ENCODE measurements at places on chromosomes 11 and 22. TPM values are rescaled to one million over a fixed set of nuclear protein-coding genes. Genes with fewer than 3 reads are reported as not detected.

Gene LINC01488
- total RNA-seq, result not detected

- no peak overlapping the region for H3K4me3 ChIP-seq
- DNase-seq, result peak; percentile 25
- H3K27ac ChIP-seq, result no peak overlapping the region
- H3K36me3 ChIP-seq, result no peaks in the 10 kb centered on the region
Observed at GRCh38 chr22:36544107-36544620, 15.2 kb upstream of the EIF3D start.

Gene DDI1
- total RNA-seq, result not detected

DNA sequence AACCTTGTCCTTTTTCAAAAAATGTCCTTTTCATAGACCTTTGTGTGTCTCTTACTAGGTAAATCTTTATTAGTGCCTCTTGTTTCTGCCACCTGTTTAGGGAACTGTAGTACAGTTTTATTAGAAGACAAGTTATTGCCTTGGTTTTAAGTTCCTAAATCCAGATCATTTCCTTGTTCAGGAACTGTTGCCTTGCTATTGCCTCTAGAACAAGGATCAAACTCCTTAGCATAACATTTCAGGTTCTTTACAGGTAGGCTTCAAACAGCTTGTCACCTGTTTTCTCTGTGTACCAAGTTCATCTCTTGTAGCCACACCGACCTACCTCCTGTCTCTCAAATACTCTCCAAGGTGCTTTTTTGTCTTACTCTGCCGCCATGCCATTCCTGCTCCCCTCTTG lies 75.2 kb downstream of the MTMR3 start:
- no peak overlapping the region for H3K27ac ChIP-seq
- peaks cover 3% of the 10 kb centered on the region for H3K36me3 ChIP-seq
- H3K4me1 ChIP-seq, result peaks cover 5% of the 10 kb centered on the region
- no peaks in the 10 kb centered on the region for H3K27me3 ChIP-seq
- no peak overlapping the region for H3K4me3 ChIP-seq

DNA sequence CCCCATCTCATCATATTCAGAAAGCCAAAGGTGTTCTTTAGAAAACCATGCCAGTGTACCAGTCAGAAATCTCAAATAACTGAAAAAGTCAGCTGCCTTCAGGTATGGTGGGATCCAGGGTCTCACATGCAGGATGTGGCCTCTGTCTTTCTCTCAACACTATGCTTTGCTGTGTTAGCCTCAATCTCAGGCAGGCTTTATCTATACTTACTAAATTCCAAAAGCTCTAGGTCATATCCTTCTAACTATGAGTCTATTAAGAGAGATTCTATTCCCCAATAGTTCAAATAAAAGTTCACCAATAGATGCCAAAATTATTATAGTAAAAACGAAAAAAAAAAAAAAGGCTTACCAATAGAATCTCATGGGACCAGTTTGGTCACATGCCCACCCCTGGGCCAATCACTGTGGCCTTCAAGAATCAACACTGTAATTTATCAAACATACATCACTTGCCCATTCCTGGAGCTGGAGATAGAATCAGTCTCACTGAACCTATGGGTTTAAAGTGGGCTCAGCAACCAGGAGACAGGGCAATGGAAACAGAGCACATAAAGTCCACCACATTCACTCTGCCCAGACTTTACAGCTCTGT lies 38.0 kb upstream of the APLNR start:
- H3K4me1 ChIP-seq, result peaks cover 28% of the 10 kb centered on the region
- peaks cover 7% of the 10 kb centered on the region for H3K27me3 ChIP-seq
- no peak overlapping the region for H3K4me3 ChIP-seq
- H3K36me3 ChIP-seq, result peaks cover 3% of the 10 kb centered on the region

GRCh38 chr11:72189455-72190250 lies 2.3 kb upstream of the FOLR1 start:
- DNase-seq, result no peak
- no peak overlapping the region for H3K4me3 ChIP-seq
- H3K36me3 ChIP-seq, result no peaks in the 10 kb centered on the region
- peaks cover 2% of the 10 kb centered on the region for H3K27me3 ChIP-seq
- H3K27ac ChIP-seq, result no peak overlapping the region
- peaks cover 3% of the 10 kb centered on the region for H3K4me1 ChIP-seq

DNA sequence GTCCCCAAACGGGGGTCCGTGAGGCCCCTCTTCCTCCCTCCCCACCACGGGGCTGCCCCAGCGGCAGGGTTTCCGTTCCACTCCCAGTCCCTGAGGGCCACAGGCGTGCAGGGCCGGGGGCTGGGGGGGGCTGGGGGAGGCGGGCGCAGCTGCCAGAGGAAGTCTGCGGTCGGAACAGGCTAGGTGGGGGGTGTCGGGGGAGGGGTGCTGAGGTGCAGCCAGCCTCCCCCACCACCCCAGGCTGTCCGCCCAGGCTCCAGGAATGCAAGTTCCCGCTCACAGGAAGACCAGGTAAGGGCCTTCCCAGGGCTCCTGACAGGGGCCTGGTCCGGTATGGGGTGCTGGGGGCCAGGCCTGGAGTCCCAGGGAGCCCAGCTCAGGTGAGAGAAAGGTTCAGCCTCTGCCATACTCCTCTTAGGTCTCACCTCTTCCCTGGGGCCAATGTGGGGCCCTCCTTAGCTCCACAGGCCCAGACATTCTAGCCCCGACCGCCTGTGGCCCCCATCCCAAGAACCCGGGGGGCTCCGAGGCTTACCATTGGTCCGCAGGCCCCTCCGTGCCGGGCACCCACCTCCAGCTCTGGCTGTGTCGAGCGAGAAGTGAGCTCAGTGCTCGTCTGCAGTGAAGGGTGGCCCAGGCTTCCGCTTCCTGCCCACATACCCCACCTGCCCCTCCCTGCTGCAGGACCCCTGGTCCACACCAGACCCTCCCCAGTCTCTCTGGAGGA lies at the start of gene PTPRCAP:
Gene PTPRCAP, minus strand, starts transcription at position 601 of the 727 bp plus-strand sequence. Its CDS starts 63 bp downstream, at position 538.
- no peaks in the 10 kb centered on the region for H3K27me3 ChIP-seq
- H3K27ac ChIP-seq, result peak within 1 kb of the TSS; percentile 61
- DNase-seq, result peak; percentile 84
- no peak within 1 kb of the TSS for H3K4me3 ChIP-seq

DNA sequence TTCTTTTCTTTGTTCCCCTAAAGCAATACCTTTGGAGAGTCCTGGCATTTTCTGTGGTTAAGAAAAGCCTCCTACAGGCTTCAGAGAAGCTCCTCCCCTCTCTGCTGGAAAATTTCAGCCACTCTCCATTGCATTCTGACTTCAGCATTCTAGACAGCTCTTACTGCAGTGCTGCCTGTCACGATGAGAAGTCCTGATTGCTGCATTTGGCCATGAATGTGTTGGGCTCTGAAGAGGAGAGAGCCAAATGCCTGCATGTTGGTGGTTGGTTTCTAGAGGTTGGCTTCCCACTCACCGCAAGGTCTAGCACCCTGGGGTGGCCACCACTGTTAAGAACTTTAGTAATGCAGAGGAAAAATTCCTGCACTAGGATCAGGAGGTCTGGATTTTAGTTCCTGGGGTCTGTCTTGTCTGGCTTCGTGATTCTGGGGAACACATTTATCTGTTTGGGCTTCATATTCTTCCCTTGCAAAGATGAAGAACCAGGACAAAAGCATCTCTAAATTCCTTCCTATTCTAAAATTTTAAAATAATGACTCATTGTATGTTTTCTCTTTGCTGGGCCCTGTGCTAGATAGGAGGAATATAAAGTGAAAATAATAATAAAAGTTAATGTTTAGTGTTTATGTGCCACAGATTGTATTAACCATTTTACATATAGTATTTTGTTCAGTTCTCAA lies 38.1 kb downstream of the COA4 start:
- H3K36me3 ChIP-seq, result peaks cover 3% of the 10 kb centered on the region
- no peak overlapping the region for H3K4me3 ChIP-seq
- peaks cover 9% of the 10 kb centered on the region for H3K4me1 ChIP-seq
- DNase-seq, result no peak

Gene RIMBP3C
- 0.38 TPM for total RNA-seq

- H3K27ac ChIP-seq, result no peak overlapping the region
- H3K4me3 ChIP-seq, result no peak overlapping the region
- DNase-seq, result no peak
- peaks cover 9% of the 10 kb centered on the region for H3K27me3 ChIP-seq
Observed at GRCh38 chr11:121483805-121484480, 31.2 kb upstream of the SORL1-AS1 start.

DNA sequence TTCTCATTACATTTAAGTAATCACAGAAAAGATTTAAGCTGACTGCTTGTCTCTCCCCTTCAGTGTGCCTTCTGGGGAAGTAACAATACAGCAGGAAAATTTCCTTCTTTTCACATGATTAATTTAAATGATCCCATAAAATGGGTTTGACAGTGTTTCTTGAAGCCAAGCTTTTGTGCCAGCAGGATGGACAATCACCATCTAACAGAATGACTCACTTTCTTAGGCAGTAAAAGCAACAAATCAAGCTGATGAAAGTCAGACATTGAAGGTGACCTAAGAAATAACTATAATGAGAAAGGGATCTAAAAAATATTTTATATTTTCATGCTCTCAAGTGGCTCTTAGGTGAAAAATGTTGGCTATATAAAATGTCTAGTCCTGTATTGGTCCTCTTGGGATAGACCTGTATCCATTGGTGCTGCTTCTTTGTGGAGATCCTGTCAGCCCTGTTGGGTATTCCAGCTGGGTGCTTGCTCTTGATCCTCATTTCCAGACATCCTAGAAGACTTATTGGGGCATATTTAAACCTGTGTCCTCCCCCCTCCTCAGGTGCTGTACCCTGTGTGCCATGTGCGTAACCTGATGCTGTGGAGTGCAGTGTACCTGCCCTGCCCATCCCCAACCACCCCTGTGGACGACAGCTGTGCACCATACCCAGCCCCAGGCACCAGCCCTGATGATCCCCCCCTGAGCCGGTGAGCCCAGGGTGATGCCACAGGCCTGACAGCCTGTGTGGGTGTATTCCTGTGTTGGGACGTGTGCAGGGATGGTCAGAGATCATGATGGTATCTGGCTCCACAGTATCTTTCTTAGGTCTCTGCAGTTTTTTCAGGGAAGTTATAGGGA lies 62.7 kb upstream of the HORMAD2 start:
- no peak overlapping the region for H3K27ac ChIP-seq
- H3K36me3 ChIP-seq, result peaks cover 39% of the 10 kb centered on the region
- no peaks in the 10 kb centered on the region for H3K27me3 ChIP-seq

GRCh38 chr11:955154-956063 lies 29.7 kb downstream of the AP2A2 start:
- peaks cover 55% of the 10 kb centered on the region for H3K4me1 ChIP-seq
- DNase-seq, result no peak
- peak overlapping the region; percentile 46 for H3K27ac ChIP-seq
- peaks cover 3% of the 10 kb centered on the region for H3K36me3 ChIP-seq

Gene OR9G4
- not detected for total RNA-seq

Gene GLB1L2
- 0.34 TPM for total RNA-seq

DNA sequence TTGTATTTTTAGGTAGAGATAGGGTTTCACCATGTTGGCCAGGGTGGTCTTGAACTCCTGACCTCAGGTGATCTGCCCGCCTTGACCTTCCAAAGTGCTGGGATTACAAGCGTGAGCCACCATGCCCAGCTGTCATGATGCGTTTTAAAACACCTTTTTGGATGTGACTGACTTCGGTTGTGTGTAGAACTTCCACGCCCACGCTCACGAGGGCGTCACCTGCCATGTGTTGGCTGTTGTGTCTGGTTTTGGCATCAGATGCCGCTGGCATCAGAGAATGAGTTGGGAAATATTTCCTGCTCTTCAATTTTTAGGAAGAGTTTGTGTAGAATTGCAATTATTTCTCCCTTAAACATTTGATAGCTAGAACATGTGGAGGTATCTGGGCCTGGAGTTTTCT lies 109.1 kb downstream of the KCNQ1 start:
- no peak overlapping the region for H3K4me3 ChIP-seq
- peak; percentile 39 for DNase-seq
- H3K4me1 ChIP-seq, result peaks cover 10% of the 10 kb centered on the region

DNA sequence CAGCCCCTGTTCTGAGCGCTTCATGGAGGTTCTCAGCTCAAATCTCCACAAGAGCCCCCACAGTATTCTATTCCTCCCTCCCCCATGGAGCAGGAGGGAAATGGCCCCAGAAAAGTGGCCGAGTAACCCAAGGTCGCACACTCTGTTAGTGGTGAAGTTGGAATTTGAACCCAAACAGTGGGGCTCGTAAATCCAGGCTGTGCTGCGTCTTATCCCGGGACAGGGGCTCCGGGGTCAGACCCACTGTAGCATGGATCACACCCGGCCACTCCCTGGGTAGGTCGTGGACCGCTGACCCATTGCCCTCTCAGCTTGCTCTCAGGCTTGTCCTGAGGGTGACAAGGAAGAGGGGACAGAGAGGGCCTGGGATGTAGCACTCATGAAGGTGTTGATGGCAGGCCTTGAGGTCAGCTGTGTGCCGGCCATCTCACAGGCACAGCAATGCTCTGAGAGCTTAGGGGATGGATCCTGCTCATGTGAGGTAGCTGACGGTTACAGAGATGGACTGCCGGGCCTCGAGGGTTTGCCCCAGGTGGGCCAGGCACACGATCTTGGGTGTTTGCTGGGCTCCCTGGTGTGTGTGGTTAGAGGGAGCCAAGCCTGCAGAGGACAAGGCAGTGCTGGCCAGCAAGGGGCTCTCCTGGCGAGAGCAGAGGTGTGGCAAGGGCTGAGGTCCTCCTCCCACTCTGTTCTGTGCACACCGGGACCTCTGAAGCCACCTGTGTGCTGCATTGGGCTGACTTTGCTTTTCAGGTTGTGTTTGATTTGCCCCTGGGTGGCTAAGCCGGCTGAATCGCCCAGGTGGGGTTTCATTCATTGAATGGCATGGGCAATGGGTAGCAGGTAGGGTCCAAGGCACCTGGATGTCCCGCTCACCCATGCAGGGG lies 2.3 kb upstream of the FGF19 start:
- no peak overlapping the region for H3K4me3 ChIP-seq
- DNase-seq, result no peak
- peaks cover 29% of the 10 kb centered on the region for H3K27me3 ChIP-seq
- H3K36me3 ChIP-seq, result no peaks in the 10 kb centered on the region

Gene JAML
- not detected for total RNA-seq

Gene ASCC2
- 44.2 TPM for total RNA-seq

Gene TPH1
- 0.99 TPM for total RNA-seq

DNA sequence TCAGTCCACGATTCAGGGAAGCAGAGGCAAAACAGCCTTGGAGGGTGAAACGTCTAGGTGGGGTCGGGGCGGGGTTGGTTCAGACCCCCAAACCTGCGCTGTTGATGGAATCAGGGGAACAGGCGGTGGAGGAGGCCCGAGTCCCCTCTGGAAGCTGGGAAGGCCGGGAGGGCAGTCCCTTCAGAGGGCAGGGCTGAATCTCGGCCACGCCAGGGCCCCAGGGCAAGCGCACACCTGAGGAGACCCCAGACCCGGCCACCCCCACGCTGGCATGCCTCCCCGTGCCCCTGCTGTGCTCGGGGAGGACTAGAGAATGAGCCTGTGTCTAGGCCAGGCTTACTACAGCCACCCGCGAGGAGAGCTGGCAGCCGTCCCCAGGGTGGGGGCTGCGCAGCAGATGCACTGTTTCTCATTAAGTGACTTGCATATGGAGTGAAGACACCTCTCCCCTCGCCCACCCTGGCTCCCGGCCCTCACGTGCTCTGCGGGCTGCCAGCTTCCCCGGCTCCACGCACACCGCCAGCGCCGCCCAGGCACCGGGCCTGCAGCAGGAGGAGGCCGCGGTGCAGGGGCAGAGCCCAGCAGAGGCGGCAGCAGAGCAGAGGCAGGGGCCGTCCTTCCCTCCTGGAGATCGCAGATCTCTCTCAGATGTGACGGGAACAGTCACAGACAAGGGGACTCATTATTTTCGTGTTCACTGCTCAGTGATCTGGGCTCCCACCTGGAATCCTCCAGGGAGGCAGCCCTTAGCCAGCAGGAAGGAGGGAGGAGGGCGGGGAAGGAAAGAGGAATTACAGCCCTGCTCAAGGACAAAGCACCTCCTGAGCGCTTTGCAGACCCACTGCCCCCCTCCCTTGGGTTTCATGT lies 47.1 kb upstream of the OPCML start:
- H3K4me1 ChIP-seq, result no peaks in the 10 kb centered on the region
- no peak overlapping the region for H3K4me3 ChIP-seq
- H3K36me3 ChIP-seq, result no peaks in the 10 kb centered on the region
- no peak for DNase-seq
- no peak overlapping the region for H3K27ac ChIP-seq
